ENCODE measurements at places on chromosomes 6 and 20.
A peak's percentile ranks its signal among the peaks of the same experiment; 100 is the strongest.

GRCh38 chr6:48098923-48099322 lies 12.1 kb downstream of the PTCHD4 start:
- no peak for DNase-seq

DNA sequence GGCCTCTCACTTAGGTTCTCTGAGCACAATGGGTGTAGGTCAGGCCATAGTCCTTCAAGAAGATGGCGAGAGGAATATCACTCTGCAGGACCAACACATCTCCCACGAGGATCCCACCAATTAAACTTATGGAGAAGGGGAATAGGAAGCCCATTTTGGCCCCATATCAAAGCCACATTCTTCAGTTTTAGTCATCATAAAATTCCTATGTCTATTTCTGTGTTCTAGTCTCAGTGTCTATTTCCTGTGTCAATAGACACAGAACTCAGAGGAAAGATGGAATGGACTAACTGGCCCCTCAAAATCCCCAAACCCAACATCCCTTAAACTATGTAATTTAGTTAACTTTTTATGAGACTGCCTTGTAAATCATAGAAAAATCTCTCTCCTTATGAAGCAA lies 216.8 kb downstream of the HACE1 start:
- DNase-seq: peak; percentile 87

- no peak for DNase-seq
Observed at GRCh38 chr20:16621435-16622141, 48.3 kb upstream of the KIF16B start.

DNA sequence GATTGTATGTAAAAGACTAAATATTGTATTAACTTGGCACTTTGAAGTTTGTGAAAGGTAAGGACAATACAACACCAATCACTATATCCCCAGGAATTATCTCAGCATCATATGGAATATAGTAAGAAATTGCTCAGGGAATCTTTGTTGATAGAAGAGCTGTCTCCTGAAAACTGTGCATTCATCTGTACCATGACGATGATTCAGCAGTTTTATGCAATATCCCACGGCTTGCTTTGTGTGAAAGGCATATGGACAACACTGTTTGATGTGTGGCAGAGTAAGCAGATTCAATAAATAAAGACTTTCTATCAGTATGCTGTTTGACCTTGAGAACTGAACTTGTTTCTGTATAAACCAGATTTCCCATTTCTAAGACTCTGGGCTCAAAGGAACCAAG lies 147.5 kb upstream of the PLN start:
- DNase-seq: no peak

GRCh38 chr6:15405129-15406068 lies 159.5 kb downstream of the JARID2 start:
- no peak for DNase-seq

DNA sequence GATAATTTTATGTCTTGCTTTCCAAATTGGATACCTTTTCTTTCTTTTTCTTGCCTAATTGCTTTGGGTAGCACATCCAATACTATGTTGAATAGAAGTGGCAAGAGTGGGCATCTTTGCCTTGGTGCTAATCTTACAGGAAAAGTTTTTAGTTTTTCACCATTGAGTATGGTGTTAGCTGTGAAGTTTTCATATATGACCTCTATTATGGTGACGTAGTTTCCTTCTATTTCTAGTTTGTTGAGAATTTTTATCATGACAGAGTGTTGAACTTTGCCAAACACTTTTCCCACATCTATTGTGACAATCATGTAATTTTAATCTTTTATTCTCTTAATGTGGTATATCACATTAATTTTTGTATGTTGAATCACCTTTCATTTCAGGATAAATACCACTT lies 216.1 kb downstream of the LRFN2 start:
- DNase-seq: no peak

- DNase-seq: no peak
Observed at GRCh38 chr6:29976253-29976587, 33.9 kb downstream of the HLA-A start.

DNA sequence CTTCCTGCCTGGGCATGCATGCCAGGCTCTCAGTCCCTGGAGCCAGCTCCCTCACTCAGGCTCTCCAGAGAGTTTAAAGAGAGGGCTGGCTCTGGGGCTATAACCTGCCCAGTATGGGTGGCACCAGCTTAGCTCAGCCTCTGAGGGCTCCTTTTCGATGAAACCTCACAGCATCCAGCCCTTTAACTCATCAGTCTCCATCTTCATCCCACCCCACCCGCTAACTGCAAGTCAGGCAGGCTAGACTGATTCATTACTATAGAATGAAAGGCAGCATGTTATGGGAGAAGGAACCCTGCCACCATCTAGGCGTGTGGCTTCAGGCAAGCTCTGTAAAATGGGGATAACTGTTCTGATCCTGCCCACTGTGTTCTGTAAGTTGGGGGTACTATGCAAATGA lies 53.5 kb downstream of the RAB44 start:
- DNase-seq: peak; percentile 29

- DNase-seq: no peak
Observed at GRCh38 chr20:53944796-53945195, 125.6 kb downstream of the BCAS1 start.

DNA sequence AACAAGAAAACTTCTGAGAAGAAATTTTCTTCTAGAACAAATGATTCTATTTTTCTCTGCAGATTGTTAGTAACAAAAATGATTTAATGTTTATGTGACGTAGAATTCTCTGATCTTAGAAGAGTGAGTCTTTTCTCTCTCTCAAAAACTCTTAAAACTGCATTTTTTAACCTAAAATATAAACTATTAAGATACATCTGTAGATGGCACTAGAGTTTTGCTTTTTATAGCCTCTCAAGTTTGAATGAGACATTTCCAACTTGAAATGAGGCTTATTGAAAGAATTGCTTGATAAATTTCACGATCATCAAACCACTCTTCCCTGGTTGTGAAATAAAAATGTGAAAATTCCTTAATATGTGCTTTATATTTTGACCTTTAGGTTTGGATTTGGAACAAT lies 53.8 kb downstream of the PHF3 start:
- no peak for DNase-seq

DNA sequence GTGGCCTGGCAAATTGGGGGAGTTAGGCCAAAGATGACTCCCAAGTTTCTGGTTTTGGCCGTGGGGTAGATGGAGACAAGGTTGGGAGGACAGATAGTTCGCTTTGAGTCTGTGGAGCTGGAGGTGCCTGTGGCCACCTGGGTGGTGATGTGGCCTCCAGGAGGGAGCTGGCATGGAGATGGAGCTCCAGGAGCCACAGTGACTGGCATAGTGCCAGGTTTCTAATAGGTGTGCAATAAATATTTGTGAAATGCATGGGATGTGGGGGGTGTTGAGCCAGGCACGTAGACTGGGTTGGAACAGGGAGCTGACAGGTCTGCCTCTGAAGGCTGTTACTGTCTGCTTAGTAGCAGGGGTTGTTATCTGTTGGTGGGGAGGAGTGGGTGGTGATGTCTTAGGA lies 102.7 kb downstream of the PAX1 start:
- DNase-seq: no peak

DNA sequence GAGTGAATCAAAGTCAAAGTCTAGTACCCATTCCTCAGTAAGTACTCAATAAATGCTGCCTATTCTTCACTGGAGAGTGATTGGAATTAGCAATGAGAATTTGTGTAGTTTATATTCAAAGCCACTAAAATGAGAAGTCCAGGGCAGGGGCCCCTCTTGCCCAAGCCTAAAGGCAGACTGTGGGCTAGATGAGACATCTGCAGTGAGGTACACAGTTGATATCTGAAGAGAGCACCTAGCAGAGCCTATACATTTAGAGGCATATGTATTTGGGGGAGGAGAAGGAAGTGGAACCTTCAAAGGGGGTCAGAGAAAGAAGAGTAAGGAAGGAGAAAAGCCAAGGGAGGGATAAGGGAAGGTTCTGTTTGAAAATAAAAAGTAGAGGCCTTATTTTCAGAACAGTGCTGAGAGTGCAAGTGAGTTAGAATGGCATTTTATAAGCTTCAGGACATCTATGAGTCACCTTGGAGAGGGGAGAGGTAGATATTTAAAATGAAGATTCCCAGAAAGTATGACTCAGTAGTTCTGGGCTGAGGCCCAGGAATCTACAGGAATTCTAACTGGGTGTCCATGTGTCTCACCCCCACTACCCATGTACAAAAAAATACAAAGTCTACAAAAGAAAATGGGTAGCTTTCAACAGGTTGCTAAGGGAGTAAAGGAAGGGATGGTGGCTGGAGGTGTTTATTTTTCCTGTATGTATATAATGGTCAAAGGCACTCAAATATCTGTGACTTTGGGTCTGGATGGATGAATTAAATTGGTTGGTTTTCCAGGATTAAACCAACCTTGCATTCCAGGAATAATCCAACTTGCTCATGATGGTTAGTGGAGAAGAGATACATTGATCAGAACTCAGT lies 135.1 kb downstream of the ZFP64 start:
- DNase-seq: peak; percentile 98

- no peak for DNase-seq
Observed at GRCh38 chr6:143301188-143301587, 149.3 kb downstream of the ADAT2 start.

- no peak for DNase-seq
Observed at GRCh38 chr20:1287306-1287705, 21.2 kb downstream of the SNPH start.

DNA sequence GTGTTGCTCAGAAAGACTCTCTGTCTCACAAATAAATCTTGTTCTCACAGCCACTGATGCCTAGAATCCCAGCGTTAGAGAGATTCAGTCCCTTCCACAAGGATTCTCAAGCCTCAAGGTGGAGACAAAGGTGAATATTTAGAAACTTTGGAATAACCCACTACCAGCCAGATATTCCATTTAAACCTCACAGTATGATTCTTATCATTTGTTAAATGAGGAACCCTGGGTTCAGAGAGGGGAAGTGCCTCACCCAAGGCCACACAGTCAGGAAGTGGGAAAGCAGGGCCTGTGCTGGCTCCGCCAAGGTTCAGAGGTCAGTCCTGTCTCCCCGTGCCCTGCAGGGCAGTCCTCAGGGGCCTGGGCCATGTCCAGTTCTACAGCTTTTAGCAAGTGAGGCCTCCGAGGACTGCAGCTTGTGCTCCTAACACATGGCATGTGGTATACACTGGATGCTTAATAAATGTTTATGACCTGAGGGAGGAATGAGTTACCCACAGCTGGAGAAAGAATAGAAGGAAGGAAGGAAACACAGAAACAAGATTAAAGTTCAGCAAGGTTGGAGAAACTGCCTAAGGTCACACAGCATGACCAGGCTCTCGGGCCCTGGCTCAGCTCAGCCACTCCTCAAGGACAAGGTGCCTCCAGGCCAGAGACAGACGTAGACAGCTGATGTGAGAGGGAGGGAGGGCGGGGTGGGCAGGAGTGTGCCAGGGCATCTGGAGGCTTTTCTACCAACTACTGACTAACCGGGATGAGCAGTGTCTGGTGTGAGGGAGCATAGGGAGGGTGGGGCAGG lies 3.9 kb upstream of the TGM2 start:
- DNase-seq: no peak

DNA sequence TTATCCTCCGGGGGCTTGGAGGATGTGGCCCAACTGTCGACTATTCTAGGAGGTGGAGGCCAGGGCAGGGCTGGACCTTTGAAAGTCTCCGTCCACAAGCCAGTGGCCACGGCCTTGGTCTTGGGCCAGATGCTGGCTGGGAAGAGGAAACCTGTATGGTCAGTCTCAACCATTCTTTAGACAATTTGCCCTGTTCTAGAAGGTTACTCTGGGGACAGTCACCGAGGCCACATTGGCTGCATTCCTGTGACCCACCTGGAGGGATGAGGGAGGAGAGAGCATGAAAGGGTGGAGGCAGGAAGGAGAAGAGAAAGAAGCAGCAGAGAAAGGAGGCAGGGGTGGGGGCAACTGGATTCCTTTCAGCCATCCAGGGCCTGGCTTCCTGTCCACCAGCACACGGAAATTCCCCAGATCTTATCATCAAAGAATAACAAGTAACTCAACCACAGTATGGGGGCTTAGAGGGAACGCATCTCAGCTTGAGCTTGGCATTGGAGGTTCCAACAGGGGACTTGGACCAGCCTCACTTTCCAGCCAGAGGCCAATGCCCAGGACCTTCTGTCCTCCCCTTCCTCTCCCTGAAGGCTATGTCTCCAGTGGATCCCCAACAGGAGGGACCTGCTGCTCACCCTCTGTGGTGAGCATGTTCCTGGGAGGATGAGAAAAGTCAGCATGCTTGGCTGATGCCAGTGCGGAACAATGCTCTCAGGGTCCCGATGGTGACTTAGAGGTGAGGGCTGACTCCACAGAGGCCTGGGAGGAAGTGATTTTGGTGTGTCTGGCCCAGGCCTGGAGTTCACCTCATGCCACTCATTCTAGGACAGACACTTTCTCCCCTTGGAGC lies 30.4 kb downstream of the TGM2 start:
- DNase-seq: peak; percentile 75

DNA sequence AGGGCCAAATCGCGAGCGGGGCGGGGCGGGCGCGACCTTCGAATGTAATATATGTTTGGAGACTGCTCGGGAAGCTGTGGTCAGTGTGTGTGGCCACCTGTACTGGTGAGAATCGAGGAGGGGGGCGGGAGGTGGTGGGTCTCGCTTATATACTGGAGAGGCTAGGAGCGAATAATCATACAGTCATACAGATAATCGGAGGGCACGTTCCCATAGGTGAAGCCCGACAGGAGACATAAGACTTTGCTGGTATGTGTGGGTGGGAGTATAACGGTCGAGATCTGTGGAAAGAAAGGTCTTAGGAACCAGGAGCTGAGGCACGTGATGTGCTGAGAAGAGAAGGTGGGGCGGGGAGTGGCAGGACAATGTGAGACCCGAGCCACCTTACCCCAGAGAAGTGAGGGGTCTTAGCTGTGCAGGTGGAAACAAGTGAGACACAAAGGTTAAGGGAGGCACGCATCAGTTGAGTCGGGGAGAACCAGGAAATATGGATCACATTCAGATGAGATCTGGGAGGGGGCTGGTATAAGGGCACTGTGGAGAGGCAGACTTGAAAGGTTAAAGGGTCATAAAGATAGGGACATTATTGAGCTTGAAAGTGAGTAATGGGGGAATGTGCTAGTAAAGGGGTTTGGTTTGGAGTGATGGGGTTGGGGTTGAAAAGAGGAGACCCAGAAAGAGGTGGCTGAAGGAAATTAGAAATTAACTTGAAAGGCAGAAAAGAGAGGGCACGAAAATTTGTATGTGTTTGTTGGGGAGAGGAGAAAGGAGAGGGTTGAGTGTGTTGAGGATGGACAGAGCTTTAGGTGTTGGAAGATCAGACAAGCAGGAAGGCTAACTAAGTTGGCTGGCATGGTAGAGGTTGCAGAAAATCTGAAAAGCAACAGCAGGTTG lies 589 bp downstream of the RNF5 start:
- DNase-seq: no peak

DNA sequence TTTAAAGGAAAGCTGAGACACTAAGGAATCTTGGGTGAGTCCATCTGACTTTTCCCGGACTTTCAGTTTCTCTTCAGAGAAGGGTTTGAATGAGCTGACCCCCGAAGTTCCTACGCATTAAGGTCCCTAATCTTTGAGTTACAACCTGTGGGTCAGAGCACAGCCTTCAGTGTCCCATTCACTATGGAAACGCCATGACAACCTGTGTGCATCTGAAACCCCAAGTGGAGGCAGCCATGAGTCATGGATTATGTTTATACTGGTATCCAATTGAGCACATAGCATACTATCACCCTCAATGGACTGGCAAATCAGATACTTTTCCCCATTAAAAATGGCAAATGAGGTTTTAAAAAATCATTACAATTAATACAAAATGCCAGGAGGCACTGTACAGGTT lies 11.4 kb downstream of the MYLK4 start:
- DNase-seq: peak; percentile 65
